ENCODE measurements at places on chromosomes 7 and 10.

DNA sequence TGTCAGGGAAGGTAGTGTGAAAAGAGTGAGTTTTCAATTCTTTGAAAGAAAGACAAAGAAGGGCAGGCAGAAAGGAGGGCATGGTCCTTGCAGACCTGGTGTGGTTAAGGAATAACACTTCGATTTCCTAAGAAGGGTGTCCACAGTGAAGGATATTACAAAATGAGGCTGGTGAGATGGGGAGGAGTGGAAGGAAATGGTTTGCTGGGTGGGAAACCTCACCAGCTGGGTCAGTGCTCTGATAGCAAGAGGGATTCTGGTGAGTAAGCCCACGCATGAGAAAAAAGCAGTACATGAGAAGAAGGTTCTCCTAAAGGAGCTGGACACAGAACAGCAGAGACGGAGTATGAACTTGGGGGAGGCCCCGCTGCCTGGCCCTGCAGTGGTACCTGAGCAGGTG lies 230.6 kb upstream of the PLXNA4 start:
- DNase-seq: no peak

DNA sequence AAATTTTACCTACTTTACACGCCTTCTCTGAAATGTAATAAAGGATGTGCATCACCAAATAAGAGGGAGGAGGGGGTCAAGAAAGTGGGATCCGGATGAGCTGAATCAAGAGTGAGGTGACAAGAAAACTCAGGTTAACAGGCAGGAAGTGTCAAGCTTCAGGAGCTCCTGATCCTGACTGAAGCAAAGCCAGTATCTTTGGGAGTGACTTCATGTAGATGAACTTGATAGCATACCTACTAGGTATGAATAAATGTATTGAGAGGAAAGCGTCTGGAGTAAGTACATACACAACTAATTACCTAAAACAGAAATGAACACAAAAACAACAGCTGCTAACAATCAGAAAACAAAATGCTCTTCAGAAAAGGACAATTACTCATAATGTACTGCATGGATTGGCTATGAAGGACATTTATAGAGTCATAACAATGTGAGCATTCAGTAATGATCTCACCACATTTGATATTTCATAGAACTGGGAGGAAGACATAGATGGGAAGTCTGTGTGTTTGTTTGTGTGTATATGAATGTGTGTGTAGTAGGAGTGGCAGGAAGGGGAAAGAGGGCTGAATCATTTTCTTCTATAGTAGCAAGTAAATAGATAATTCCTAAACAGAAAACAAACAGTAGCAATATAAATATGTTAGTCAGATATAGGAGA lies 29.4 kb downstream of the PRKG1 start:
- no peak for DNase-seq

GRCh38 chr7:122143376-122143750 lies 686 bp downstream of the AASS start:
- DNase-seq: no peak

DNA sequence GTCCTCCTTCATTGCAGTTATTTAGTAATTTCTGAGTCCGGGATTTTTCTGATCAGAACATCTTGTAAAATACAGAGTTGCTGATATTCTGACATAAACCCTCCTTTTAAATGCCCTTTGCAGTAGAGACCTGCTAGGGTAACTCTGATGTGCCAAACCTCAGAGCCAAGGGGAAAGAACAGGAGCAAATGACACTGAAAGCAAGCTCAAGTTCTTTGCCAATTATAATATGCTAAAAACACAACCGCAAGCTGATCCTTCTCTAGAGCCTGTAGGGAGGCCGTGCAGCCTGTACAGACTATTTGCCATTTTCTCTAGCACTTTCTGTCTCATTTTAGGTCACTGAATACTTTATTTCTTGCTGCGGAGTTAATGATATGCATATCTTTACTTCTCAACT lies 240.4 kb downstream of the CAMK1D start:
- no peak for DNase-seq

GRCh38 chr7:91463330-91463729 lies 199.1 kb downstream of the FZD1 start:
- DNase-seq: no peak

- DNase-seq: no peak
Observed at GRCh38 chr7:144508702-144509101, 105.2 kb upstream of the NOBOX start.

GRCh38 chr7:151810441-151811232 lies 66.3 kb downstream of the PRKAG2 start:
- no peak for DNase-seq

- DNase-seq: no peak
Observed at GRCh38 chr7:88452646-88453045, 146.0 kb upstream of the STEAP4 start.

DNA sequence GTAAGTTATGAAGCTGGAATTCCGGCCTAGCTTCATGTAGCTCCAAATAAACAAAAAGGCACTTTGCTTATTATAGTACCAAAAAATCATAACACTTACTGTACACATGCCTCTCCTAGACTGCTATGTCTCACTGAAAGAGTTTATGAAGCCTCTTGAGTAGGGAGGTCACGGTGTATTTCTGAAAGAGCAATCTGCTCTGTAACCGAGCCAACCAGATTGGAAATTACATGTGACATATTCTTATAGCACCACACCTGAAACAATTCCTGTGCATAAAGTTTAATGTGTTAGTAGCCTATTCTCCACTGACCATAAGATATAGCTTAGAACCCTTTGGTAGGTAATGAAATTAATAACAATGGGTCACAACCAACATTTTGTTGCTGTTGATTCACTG lies 1.3 kb upstream of the FAM3C start:
- DNase-seq: no peak

DNA sequence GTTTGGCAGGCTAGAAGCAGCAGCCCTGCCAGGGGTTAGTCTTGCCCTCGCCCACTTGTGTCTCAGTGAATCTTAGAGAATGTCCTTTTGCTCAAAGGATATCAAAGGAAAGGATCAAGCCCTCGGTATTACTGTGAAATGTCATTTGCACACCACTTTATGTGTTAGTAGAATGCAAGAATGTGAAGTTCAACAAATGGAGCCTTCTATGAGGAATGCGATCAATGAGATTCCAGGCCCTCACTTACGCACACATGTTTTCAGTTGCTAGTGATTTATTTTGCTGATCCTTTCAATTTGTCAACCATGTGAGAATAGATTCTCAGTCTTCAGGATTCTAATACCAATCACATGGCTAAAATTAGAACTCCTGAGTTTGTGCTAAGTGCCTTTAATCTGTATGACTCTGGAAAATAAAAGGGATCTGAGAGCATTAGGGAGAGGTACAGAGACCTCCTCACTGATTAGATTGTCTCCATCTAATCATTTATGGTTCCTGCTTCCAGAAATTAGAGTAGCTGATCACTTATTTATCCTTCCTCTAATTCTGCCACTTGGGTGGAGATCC lies 123.0 kb upstream of the SP4 start:
- no peak for DNase-seq

GRCh38 chr7:86932038-86932512 lies 127.4 kb downstream of the ELAPOR2 start:
- DNase-seq: no peak

- DNase-seq: no peak
Observed at GRCh38 chr10:93495654-93496321, 624 bp upstream of the CEP55 start.

GRCh38 chr7:129950933-129951225 lies 1.9 kb downstream of the UBE2H start:
- DNase-seq: no peak

- peak; percentile 64 for DNase-seq
Observed at GRCh38 chr7:99325592-99326407, at the start of gene ARPC1A. Gene ARPC1A (plus strand): TSS chr7:99325898. CDS start chr7:99333354, 7,456 bp downstream.

GRCh38 chr7:155202106-155202871 lies 95.4 kb upstream of the INSIG1 start:
- no peak for DNase-seq

DNA sequence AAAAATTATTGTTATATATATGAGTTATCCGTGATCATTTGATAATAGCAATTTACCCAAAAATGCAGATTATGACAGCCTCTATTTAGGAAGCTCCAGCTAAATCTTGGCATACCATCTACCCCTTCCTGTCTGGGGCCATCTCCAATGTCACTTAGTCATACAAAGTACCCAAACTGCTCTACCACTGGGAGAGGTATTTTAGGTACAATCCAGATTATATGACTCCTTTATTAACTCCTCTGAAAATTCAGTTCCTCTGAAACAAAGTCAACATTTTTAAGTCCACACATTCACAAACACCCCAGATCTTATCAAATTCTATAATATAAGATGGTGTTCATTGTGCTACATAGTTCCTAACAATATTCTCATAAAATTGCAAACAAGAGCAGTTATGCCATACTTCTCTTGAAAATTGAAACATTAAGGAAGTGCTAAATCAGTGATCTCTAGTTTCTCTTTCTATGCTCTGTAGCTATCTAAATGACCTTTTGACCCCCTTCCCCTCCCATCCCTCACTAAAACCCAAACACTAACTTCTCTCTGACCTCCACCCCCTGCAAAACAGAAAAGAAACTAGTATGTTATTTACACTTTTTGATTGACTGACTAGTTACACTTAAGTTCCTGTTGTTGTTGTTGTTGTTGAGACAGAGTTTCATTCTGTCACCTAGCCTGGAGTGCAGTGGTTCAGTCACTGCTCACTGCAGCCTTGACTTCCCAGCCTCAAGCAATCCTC lies 16.4 kb downstream of the HOXA1 start:
- DNase-seq: no peak

- DNase-seq: no peak
Observed at GRCh38 chr10:50431133-50431532, 179.8 kb upstream of the ASAH2 start.

GRCh38 chr10:97060441-97061084 lies 125.2 kb downstream of the SLIT1 start:
- no peak for DNase-seq

DNA sequence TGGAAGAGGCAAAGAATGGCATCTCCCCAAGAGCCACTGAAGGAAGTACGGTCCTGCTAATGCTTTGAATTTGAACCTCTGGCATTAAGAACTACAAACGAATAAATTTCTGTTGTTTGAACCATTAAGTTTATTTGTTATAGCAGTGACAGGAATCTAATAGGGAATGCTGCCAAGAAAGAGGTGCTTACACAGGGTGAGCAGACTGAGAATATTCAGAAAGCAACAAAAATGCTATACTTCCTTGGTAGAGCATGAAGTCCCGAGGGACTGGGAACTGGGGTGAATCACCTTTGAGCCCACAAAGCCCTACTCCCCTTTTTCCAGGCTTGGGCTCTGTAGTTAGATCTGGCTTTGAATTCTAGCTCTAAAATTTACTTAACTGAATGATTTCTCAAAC lies 45.0 kb downstream of the PANK1 start:
- DNase-seq: no peak

GRCh38 chr7:119197877-119198527 lies 973.5 kb downstream of the ANKRD7 start:
- peak; percentile 48 for DNase-seq

DNA sequence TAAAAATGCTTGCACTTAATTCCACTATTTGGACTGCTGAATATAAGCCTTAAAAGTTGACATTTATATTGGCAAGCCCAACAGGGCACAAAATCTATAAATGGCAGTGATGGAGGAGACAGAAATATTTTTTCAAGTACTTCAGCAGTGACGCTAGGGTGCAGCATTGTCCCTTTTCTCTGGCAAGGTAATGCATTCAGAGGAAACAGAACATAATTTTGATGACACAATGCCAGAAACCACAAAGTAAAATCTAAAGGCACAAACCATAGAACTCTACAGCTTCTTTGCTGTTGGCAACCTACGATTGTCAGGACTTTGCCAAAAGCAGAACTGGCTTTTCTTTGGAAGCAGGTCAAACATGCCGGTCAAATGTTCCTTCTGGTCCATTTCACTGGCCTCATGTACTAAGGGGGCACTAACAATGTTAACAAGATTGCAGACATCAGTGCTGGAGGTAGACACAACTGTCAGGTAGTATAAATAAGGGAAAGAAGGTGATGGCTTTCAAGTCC lies 30.9 kb upstream of the FAM133B start:
- DNase-seq: peak; percentile 78

GRCh38 chr7:52715701-52716100 lies 319.7 kb upstream of the POM121L12 start:
- DNase-seq: no peak

GRCh38 chr7:158581440-158582088 lies 6.1 kb downstream of the PTPRN2 start:
- DNase-seq: peak; percentile 65

DNA sequence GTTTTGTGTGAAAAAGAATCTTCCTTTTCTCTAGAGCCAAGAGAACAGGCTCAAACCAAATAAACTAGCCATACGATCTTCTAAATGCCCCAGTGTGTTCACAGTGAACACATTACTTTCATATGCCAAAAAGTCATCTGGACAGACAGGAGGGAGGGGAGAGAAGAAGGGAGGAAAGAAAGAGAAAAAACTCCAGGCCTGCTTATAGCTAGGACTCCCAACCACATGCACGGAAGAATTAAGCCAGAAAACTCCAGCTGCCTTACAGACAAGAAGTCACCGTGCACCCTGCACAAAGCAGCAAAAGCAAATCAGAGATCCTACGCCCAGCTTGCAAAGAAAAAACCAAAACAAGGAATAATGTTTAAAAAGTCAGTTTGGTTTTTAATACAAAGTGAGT lies 34.3 kb downstream of the SNX8 start:
- no peak for DNase-seq

DNA sequence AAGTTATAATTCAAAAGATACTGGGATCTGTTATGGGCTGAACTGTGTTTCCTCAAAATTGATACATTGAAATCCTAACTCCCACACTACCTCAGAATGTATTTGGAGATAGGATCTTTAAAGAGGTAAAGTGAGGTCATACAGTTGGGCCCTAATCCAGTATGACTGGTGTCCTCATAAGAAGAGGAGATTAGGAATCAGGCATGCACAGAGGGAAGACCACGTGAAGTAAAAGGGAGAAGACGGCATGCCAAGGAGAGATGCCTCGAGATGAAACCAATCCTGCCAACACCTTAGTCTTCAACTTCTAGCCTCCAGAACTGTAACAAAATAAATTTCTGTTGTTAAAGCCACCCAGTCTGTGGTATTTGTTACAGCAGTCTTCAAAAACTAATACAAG lies 5.9 kb upstream of the CFAP69 start:
- DNase-seq: no peak

GRCh38 chr10:114638821-114639625 lies 19.1 kb downstream of the ABLIM1 start:
- no peak for DNase-seq

GRCh38 chr7:25579778-25580075 lies 351.4 kb upstream of the NPVF start:
- DNase-seq: no peak

GRCh38 chr7:77759294-77759889 lies 38.8 kb downstream of the TMEM60 start:
- peak; percentile 8 for DNase-seq

Measured in NCI-H2081 treated with DMSO at 0.1 percent for 48 hours (cell line).